ENCODE measurements at places on chromosomes 11 and 22. TPM values are rescaled to one million over a fixed set of nuclear protein-coding genes. Genes with fewer than 3 reads are reported as not detected.

DNA sequence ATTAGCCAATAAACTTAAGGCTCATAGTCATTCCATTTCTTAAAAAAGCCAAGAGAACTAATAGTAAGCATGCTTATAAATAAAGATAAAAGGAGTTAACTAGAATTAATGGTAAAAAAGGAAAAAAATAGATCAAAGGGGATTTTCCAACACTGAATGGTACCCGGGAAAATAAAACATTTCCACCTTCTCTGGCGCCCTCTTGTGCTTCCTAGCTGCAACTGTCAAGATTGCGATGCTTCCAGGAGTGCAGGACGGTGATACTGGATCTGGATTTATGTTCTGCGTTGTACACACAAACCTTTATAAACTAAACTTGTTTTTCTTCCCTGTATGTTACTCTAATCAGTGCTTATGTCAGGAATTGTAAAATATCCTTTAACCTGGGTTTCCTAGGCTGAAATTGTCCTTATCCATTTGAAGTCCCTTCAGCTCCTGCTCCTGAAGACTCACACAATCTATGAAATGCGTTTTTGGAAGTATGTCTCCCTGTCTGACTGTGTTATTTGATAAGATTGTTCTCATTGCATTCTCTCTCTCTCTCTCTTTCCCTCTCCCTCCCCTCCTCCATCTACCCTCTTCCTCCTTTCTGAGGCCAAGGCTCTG lies 9.6 kb upstream of the HTATIP2 start:
- peak; percentile 57 for DNase-seq
- H3K4me3 ChIP-seq: no peak overlapping the region
- H3K27me3 ChIP-seq: no peaks in the 10 kb centered on the region
- H3K36me3 ChIP-seq: no peaks in the 10 kb centered on the region
- H3K27ac ChIP-seq: no peak overlapping the region

- H3K27ac ChIP-seq: no peak overlapping the region
- no peaks in the 10 kb centered on the region for H3K4me1 ChIP-seq
- no peak for DNase-seq
- no peak overlapping the region for H3K4me3 ChIP-seq
- H3K27me3 ChIP-seq: peaks cover 2% of the 10 kb centered on the region
Observed at GRCh38 chr22:49297286-49297870, 530.3 kb downstream of the BRD1 start.

- H3K4me1 ChIP-seq: peaks cover 5% of the 10 kb centered on the region
- DNase-seq: no peak
- no peaks in the 10 kb centered on the region for H3K27me3 ChIP-seq
- no peak overlapping the region for H3K27ac ChIP-seq
- no peak overlapping the region for H3K4me3 ChIP-seq
Observed at GRCh38 chr11:130006929-130007328, 4.3 kb upstream of the PRDM10 start.

GRCh38 chr11:110075847-110076208 lies 17.4 kb upstream of the ZC3H12C start:
- DNase-seq: no peak
- H3K27ac ChIP-seq: no peak overlapping the region
- no peaks in the 10 kb centered on the region for H3K27me3 ChIP-seq
- H3K36me3 ChIP-seq: no peaks in the 10 kb centered on the region

DNA sequence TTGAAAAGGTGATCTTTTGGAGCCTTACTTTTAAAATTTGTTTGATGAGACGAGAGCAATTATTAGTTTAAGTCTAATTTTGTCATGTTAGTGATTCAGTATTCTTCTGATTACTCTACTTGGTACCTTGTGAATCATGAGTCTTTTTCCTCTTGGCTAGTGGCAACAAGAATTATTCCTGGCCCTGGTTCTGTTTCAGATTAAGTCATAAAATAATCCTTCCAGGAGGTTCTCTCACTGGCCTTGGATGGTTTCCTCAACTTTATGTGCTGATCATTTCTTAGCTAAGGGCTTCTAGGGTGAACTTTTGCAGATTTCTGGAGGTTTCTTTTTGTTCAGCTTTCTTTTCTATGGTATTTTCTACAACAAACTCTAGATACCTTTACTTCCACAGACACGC lies 741.8 kb upstream of the LUZP2 start:
- H3K27me3 ChIP-seq: no peaks in the 10 kb centered on the region
- no peak overlapping the region for H3K4me3 ChIP-seq
- no peaks in the 10 kb centered on the region for H3K4me1 ChIP-seq

Gene LDLRAD3
- 14.3 TPM for polyA plus RNA-seq

DNA sequence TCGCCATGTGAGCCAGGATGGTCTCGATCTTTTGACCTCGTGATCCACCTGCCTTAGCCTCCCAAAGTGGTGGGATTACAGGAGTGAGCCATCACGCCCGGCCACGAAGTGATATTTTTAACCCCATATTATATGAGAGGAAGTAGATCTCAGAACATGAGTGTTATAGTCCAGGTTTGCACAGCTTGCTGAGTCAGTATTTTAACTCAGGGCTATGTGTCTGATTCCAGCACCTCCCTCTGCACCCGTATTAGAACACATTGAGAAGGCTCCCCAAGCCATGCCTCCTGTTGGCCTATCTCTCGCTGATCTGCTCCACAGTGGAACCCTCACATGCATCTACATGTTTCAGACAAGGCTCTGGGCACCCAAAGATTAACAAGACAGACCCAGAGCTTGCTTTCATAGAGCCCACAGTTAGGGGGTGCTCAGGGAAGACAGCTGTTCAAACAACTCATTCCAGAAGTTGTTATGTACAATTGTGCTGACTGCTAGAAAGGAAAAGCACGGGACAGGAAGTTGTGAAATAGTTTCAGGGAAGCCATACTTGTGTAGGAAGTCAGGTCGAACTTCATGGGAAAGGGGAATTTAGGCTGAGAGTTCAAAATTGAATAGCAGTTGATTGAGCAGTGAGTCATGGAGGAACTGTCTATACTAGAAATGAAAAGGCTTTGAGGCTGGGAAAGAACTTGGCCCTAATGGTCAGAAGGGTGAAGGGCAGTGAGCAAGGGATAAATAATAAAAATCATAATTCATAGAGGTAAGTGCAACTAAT lies 49.3 kb upstream of the CLPB start:
- no peak overlapping the region for H3K27ac ChIP-seq
- no peaks in the 10 kb centered on the region for H3K27me3 ChIP-seq
- H3K36me3 ChIP-seq: no peaks in the 10 kb centered on the region
- no peak overlapping the region for H3K4me3 ChIP-seq
